HFFc6 (cell line): ENCODE measurements at places on chromosomes 2 and 18. TPM values are rescaled to one million over a fixed set of nuclear protein-coding genes. Genes with fewer than 3 reads are reported as not detected.

Gene CRACDL
- not detected in 3 replicates for total RNA-seq

Gene ZBTB7C
- total RNA-seq, result not detected in 3 replicates

Gene XDH
- total RNA-seq, result 1.4 to 3.0 TPM (median 1.5 TPM) in 3 replicates

Gene SIX3
- not detected in 3 replicates for total RNA-seq

Gene KCNIP3
- 0.52 to 2.6 TPM (median 2.2 TPM) in 3 replicates for total RNA-seq

Gene CNTNAP5
- total RNA-seq, result not detected in 3 replicates

Gene DNAH6
- 0.03 to 0.05 TPM (median 0.03 TPM) in 3 replicates for total RNA-seq

Gene RGPD4
- total RNA-seq, result 0.05 to 0.06 TPM in 2 of 3 replicates, not detected in the other

Gene NCKAP5
- 0.27 to 4.1 TPM (median 0.31 TPM) in 3 replicates for total RNA-seq

Gene GGCX
- total RNA-seq, result 59.0 to 70.0 TPM (median 68.8 TPM) in 3 replicates

Gene CDKL4
- 0.18 to 0.93 TPM (median 0.37 TPM) in 3 replicates for total RNA-seq

Gene IL36B
- not detected in 3 replicates for total RNA-seq

Gene GPR17
- total RNA-seq, result not detected in 3 replicates

Gene CYBRD1
- total RNA-seq, result 117 to 140 TPM (median 132 TPM) in 3 replicates

Gene ALPP
- total RNA-seq, result not detected in 3 replicates

Gene SCN7A
- 0.05 TPM in 1 of 3 replicates, not detected in the others for total RNA-seq

Gene POTEI
- total RNA-seq, result not detected in 3 replicates

Gene SKA1
- total RNA-seq, result 6.4 to 18.7 TPM (median 14.9 TPM) in 3 replicates

Gene TMEM169
- total RNA-seq, result 0.19 to 0.25 TPM in 2 of 3 replicates, not detected in the other

Gene LDLRAD4
- total RNA-seq, result not detected in 2 replicates

Gene TMEM200C
- not detected in 3 replicates for total RNA-seq

Gene ABCG8
- not detected in 3 replicates for total RNA-seq

Gene KHK
- 1.0 to 2.6 TPM (median 2.1 TPM) in 3 replicates for total RNA-seq

Gene CNDP1
- not detected in 3 replicates for total RNA-seq

Gene ZAP70
- not detected in 3 replicates for total RNA-seq

Gene MEP1B
- not detected in 3 replicates for total RNA-seq

Gene MLPH
- 32.0 to 45.4 TPM (median 41.4 TPM) in 3 replicates for total RNA-seq

Gene CAPN14
- total RNA-seq, result 0.11 to 0.15 TPM (median 0.14 TPM) in 3 replicates

Gene ITPRIPL1
- 0.37 and 0.80 TPM in 2 replicates for total RNA-seq

Gene CXCR2
- not detected in 2 replicates for total RNA-seq

Gene CAPN13
- total RNA-seq, result not detected in 3 replicates

Gene SERPINB3
- not detected in 3 replicates for total RNA-seq

Gene ABCB11
- total RNA-seq, result not detected in 2 replicates

Gene SERPINB2
- 33.5 to 91.2 TPM (median 82.3 TPM) in 3 replicates for total RNA-seq

Gene SGPP2
- total RNA-seq, result not detected in 3 replicates

Gene GPR75
- 1.5 and 2.1 TPM in 2 replicates for total RNA-seq

Gene EFR3B
- 0.27 to 0.46 TPM (median 0.43 TPM) in 3 replicates for total RNA-seq

Gene CYP26B1
- total RNA-seq, result 0.10 to 0.51 TPM in 2 of 3 replicates, not detected in the other

Gene ALPI
- not detected in 3 replicates for total RNA-seq
